GDM1 (cell line): ENCODE measurements at places on chromosomes 2 and 18.

- DNase-seq, result no peak
These were observed 261.1 kb downstream of the NBAS start for GRCh38 chr2:15299904-15300520.

DNA sequence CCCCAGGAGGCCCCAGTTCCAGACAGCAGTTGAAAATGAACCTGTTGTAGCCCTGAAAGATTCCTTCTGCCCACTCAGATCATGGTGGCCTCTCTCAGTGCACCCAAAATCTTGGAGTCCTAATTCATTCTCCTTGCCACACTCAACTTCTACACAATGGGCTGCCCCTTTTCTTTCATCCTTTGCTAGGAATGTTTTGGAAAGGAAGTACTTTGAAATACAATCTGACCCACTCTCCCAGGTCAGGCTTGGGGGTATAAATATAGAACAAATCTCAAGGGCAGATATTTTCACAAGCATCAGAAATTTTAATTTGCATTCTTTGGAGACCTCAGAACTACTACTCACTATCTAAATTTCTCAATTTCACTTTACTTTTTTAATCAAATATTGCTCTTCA, 103.2 kb upstream of the SH3BP4 start:
- no peak for DNase-seq

GRCh38 chr2:134647607-134648256, 71.1 kb downstream of the TMEM163 start:
- no peak for DNase-seq

- DNase-seq, result peak; percentile 15
These were observed 155.1 kb upstream of the RASGRP3 start for GRCh38 chr2:33321236-33321771.

- DNase-seq, result peak; percentile 13
These were observed 150.0 kb upstream of the ALKAL2 start for GRCh38 chr2:437756-438393.

DNA sequence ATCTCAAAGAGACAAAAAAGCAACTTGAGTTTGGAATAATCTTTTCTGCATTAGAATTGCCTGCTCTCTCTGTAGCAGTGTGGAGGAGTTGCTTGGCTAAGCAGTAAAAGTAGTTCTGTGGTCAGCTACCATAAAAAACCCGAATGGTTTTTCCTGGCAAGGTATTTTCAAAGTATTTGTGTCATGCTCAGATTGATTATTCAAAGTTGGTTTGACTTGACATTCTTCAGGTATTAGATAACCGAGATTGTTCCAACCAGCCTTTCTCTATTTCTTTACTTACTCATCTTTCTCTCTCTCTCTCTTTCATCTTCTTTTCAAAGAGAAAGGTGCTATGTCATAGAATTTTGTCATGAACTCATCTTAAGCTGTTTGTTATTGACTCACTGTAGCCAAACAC, 404.9 kb downstream of the CPS1 start:
- DNase-seq, result no peak

DNA sequence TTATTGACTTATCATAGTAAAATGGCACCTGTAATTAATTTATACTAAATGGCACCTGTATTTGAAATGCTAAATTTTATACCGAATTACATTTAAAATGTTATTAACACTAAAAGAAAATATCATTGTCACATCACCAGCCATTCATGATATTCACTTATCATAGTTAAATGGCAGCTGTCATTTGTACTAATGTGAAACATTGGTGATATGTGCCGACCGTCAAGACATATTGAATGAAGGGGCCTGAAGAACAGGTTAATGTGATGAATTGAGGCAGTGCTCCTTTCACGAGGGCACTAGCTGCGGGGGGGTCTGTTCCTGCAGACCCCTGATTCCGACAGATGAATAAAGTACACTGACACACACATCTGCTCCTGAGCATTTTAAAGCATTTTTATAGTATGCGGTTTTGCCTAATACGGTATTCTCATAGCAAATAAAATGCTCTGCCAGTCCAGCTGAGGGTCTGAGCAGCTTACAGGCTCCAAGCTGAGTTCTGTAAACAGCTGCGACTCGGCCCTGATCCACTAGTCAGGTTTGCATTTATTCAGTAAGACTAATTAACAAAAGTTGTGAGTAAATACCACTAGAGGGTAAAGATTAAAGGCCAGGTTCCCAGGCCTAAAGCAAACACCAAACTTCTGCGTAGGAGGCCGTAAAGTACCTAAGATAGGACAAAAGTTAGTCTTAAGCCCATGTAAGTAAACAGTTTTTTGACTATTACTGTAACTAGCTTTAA, 593.4 kb upstream of the NETO1 start:
- no peak for DNase-seq

DNA sequence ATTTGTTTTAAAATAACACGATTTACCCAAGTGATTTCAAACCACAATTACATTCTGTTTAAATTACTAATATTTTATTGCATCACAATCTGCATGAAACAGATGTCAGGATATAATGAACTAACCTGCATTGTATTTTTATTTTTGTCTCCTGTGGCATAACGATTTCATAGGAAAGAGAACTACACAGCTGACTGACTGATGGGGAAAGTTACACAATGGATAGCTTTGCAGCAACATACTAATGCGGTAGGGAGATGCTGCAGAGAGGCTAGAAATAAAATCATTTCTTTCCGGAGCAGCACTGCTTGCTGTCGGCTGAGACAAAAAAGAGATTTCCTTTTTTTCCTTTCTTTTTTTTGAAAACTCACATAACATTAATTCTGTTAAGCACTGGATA, 36.9 kb downstream of the SCN1A start:
- no peak for DNase-seq

DNA sequence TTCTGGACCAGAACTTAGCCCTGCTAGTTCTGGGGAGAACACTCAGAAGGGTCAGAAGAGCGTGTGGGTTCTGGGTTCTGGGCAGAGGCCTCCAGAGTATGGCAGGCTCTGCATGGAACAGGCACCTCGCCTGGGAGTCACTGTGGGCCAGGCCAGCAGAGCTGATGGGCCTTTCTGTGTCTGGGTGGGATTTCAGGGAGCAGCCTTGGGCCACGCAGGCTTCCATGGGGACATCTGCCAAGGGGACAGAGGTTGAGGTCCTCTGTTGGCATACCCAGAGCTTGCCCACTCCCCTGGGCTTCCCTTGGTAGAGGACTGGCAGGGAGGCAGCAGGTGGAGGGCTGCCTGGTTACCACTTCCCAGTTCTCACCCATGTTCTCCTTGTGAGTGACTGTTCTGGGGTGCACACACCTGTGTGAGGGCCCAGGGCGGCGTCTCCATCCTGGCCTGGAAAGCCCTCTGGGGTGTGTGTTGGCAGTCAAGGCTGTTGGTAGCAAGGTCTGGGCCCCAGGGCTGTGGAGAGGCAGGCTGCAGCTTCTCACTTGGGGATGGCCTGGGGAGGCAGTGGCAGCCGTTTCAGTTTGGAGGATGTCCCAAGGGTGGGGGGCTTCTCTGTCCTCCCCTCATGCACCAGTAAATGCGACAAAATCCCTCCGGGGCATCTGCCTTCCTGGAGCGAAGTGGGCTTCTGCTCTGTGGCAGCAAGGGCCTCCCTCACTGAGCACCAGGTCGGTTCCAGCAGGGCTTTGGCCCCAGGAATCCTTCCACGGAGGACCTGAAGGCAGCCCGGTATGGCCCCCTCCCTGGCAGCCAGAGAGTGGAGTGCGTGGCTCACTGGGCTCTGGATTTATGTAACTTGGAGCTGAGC, 74.6 kb upstream of the HDAC4 start:
- DNase-seq, result no peak

GRCh38 chr2:147689220-147689909, 155.5 kb upstream of the ACVR2A start:
- DNase-seq, result peak; percentile 14

DNA sequence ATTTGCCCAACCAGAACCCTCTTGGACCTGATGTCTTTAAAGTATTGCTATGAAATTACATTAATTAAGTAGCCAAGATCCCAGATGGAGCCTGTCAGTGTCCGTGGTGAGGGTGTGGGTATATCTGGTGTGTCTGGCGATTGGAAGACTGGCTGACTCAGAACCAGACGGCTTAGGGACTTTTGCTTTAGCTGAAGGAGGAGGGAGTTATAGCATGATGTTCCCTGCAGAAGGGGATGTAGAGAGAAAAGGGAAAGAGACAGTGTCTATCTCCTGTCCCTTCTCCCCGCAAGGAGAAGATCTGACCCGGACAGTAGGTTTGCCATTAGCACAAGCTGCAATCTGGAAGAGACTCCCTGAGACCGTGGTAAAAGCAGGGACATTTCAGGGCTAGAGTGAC, 60.6 kb downstream of the POU3F3 start:
- DNase-seq, result no peak

GRCh38 chr18:52716973-52717372, 377.0 kb downstream of the DCC start:
- no peak for DNase-seq

DNA sequence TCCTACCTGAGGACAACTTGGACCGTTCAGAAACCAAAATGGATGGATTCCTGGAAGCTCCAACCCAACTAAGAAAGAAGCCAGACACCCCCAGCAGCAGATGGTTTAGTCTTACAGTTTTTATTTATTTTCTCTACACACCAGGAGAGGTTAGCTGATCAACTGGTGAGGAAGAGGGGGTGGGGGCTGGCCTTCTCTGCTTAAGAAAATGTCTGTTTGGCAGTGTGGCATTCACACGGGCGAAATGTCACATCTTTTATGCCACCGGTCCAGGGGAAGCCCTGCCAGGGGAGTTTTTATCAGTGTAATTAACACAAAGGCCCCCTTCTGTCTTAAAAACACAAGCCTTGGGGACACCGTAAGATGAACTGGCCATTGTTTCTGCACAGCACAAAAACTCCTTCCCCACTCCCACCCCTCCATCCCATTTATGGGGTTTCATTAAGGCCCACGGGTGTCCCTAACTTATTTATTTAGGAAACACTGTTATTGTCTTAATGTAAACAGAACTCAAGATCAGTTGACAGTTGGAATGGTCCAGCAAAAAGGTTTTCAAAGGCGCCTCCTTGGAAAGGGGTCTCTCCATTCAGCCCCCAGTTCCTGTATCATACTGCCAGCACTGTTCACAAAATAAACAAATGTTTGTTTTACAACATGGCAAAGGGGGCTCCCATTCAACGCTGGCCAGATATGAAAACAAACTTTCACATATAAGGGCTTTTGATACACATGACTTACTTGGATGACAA, 217.0 kb downstream of the C1D start:
- no peak for DNase-seq

DNA sequence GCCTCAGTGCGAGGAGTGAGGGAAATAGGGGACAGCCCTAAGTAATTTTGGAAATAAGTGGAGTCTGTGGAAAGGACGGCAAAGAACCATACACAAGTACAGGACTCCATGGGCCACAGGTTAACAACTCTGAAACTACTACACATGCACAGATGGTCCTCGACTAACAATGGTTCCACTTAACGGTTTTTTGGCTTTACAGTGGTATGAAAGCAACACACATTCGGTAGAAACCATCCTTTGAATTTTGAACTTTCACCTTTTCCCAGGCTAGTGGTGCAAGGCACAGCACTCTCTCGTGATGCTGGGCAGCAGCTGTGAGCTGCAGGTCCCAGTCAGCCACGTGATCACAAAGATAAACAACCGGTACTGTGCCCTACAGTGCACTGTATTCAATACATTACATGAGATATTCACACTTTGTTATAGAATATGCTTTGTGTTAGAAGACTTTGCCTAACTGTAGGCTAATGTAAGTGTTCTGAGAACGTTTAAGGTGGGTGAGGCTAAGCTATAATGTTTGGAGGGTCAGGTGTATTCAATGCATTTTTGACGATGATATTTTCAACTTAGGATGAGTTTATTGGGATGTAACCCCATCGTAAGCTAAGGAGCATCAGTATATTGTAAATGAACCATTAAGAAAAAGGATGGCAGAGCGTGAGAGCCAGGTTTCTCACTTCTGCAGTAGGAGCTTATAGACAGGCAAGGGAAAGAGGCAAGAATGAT, 44.6 kb downstream of the TBC1D8 start:
- no peak for DNase-seq

- DNase-seq, result no peak
These were observed 172.7 kb downstream of the L3MBTL4 start for GRCh38 chr18:6242004-6242403.

DNA sequence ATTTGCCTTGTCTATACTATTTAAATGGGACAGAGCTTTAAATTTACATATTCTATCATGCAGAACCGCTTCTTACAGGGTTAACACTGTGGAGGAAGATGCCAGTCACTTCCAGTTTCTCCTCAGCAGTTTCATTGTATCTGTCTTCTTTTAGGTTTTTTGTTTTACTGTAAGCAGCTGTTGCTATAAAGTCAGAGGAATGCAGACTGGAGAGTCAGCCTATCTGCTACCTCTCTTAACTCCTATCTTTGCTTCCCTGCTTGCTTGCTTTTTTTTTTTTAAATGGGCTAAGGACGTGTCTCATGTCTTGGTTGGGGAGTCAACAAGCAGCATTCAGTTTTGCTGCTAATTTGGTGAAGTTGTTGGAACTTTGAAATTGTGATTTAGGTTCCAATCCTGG, 8.9 kb downstream of the EPC2 start:
- DNase-seq, result no peak

DNA sequence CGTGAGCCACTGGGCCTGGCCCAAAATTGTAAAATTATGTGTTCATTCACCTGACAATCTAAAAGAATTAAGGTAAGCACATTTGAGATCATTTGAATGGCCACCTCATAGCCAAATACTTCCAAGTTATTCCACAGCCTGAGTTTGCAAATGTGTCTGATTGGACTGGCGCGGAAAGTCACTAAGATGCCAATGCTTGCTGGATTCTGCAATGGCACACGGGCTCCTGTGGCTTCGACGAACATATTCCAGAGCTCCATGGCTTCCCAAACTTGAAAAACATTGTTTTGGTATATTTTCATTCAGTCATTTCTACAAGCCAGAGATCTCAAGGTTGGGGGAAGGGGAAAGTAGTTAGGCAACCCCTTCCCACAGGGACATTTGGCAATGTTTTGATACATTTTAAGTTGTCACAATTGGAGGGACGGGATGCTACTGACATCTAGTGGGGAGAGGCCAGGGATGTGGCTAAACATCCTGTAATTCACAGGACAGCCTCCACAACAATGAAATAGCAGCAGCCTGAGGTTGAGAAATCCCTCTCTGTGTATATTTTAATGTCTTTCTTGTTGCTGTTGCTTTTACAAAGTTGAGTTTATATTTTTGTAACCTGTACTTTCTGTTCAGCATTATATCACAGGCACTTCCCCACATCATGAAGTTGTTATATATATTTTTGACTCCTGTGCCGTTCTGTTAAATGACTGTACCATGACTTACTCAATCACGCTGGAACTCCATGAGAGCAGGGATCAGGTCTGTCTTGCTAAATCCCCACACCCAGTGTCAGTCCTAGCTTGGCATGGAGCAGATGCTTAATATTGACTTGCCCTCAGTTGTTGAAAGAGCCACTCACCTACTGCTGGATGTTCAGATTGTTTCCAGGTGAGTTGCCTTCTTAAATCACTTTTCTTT, 56.9 kb downstream of the COL4A4 start:
- DNase-seq, result no peak

- no peak for DNase-seq
These were observed 463 bp downstream of the HS1BP3 start for GRCh38 chr2:20650393-20650876.

GRCh38 chr2:27860111-27860510, 30.1 kb downstream of the RBKS start:
- no peak for DNase-seq

- no peak for DNase-seq
These were observed 47.1 kb upstream of the ADAM23 start for GRCh38 chr2:206396211-206396610.
